ENCODE measurements at places on chromosomes 2 and 18.

- H3K4me3 ChIP-seq, result no peak overlapping the region
- DNase-seq, result no peak
- no peaks in the 10 kb centered on the region for H3K27me3 ChIP-seq
- no peak overlapping the region for H3K27ac ChIP-seq
- H3K4me1 ChIP-seq, result no peaks in the 10 kb centered on the region
- no peaks in the 10 kb centered on the region for H3K36me3 ChIP-seq
These were observed 287.7 kb downstream of the PIK3C3 start for GRCh38 chr18:42242758-42243157.

- H3K27me3 ChIP-seq, result peaks cover 4% of the 10 kb centered on the region
- H3K4me1 ChIP-seq, result no peaks in the 10 kb centered on the region
- H3K27ac ChIP-seq, result no peak overlapping the region
These were observed 79.1 kb downstream of the TWIST2 start for GRCh38 chr2:238926761-238927611.

DNA sequence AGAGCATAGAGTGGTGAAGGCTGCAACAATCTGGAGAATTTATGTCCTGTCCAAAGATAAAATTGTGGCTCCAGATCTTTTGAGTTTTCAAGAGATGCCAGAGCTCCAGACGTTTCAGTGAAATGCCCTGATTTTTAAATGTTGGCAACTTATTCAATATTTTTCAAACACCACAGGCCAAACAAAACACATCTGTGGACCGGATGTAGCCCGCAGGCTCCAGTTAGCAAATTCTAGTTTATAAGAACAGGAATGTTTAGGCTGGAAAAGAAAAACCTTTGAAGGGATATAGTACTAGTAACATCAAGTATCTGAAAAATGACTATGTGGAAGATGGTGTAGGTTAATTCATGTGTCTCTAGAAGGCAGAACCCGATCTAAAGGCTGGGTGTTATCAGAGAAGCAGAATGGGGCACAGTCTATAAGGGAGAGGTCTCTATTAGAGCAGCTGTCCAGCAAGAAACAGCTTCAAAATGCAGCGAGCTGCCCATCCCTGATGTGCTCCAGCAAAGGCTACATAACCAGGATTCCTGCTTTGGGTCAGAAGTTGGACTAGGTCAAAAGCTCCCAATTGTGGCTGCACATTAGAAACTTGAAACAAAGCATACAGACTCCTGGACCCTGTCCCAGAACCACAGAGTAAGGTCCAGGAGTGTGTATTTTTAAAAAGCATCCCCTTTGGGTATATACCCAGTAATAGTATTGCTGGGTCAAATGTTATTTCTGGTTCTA is 105.9 kb downstream of the ANKRD44 start:
- peak overlapping the region; percentile 54 for H3K4me3 ChIP-seq
- H3K27me3 ChIP-seq, result no peaks in the 10 kb centered on the region
- H3K4me1 ChIP-seq, result peaks cover 85% of the 10 kb centered on the region
- no peak for DNase-seq
- H3K36me3 ChIP-seq, result peaks cover 24% of the 10 kb centered on the region

DNA sequence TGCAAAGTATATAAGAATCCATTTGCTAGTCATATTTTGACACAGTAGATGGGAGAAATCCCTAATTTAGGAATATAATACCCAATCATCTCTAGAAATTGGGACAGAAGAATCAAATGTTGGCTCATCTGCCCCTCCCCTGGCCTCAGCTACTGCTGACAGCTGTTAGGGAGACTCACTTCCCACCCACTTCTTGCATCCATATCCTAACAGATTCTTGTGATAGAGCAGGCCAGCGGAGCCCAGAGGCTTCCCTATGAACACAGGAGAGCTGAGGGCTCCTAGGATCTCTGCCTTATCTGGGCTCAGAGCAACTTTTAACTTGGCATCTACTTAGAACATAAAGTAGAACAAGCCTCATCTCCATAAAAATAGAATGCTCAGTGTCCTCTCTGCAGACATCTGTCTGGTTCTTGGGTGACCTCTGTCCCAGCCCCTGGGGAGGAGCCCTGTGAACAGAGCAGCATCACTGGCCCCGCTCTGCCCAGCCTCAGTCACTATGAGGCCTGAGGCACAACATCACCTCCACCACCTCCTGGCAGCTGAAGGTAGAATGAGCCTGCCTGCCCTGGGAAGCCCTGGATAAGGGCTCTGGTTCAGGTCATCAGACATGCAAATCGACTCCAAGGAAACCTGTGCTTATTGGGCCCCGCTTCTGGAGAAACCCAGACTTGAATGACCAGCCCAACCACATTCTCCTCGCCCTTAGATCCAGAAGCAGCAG is 229.7 kb downstream of the ANKRD36B start:
- no peak for DNase-seq
- H3K4me1 ChIP-seq, result no peaks in the 10 kb centered on the region
- H3K4me3 ChIP-seq, result no peak overlapping the region
- no peak overlapping the region for H3K27ac ChIP-seq
- no peaks in the 10 kb centered on the region for H3K36me3 ChIP-seq

DNA sequence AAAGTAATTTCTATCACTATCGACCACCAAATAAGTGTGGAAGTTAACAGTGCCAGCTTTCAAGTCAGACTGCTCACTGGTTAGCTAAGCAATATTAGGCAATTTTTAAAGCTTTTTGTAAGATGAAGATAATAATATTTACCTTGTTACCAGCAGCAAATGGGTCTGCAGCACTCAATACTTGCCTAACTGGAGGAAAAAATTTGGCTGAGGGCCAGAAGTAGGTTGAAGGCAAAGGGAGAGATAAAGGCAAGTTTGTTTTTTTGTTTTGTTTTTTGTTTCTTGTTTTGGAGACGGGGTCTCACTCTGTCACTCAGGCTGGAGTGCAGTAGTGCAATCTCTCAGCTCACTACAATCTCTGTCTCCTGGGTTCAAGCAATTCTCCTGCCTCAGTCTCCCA is 675.9 kb downstream of the DPP10 start:
- H3K27ac ChIP-seq, result no peak overlapping the region
- no peaks in the 10 kb centered on the region for H3K27me3 ChIP-seq
- no peaks in the 10 kb centered on the region for H3K4me1 ChIP-seq
- H3K36me3 ChIP-seq, result no peaks in the 10 kb centered on the region
- no peak overlapping the region for H3K4me3 ChIP-seq
- no peak for DNase-seq

DNA sequence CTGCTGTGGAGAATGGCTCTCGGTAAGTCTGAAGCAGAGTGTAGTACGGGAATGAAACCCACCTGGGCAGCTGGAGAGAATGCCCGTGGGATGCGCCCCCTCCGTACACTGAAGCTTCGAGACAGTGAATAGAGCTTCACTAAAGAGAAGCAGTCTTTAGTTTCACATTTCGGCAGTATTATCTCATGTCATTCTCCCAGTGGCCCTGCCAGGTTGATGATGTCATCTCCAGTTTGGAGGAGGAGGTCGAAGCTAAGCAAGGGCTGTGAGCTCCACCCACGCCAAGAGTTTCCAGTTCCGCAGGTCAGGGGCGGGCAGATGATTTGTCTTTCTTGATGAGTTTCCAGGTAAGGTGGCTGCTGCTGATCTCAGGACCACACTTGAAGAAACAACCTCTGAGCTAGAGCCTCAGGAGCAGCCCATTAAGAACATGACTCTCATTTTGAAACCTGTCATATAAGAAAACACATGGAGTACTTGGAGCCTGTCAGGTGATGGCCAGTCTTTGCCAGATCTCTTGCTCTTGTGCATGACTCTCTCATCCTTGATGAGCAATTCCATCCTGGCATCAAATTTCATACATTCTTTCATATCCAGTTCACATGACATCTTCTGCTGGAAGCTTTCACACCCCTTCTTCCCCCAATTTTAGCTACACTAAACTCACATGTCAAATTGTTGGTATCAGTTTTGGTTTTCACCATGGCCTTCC is 475.0 kb downstream of the RNF144A start:
- DNase-seq, result no peak
- no peak overlapping the region for H3K4me3 ChIP-seq
- no peaks in the 10 kb centered on the region for H3K36me3 ChIP-seq
- H3K27me3 ChIP-seq, result peaks cover 3% of the 10 kb centered on the region
- H3K27ac ChIP-seq, result no peak overlapping the region

DNA sequence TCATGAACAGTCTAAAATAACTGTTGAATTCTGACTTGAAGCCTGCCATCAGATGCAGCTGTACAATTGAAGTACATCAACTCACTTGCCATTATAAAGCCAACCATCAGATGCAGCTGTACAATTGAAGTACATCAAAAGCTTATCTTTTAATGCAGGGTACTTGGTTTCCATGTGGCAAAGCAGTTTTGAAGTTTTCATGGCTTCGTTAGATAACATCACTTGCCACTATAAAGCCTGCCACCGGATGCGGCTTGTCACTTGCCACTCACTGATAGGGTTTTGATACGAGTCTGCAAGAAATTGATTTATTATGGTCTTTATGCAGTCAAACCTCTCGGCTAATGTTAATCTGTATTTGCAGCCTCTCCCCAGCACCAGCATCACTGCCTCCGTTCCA is 1605.8 kb downstream of the SUCLG1 start:
- H3K27ac ChIP-seq, result no peak overlapping the region
- DNase-seq, result no peak
- no peaks in the 10 kb centered on the region for H3K4me1 ChIP-seq
- H3K4me3 ChIP-seq, result no peak overlapping the region
- no peaks in the 10 kb centered on the region for H3K36me3 ChIP-seq

DNA sequence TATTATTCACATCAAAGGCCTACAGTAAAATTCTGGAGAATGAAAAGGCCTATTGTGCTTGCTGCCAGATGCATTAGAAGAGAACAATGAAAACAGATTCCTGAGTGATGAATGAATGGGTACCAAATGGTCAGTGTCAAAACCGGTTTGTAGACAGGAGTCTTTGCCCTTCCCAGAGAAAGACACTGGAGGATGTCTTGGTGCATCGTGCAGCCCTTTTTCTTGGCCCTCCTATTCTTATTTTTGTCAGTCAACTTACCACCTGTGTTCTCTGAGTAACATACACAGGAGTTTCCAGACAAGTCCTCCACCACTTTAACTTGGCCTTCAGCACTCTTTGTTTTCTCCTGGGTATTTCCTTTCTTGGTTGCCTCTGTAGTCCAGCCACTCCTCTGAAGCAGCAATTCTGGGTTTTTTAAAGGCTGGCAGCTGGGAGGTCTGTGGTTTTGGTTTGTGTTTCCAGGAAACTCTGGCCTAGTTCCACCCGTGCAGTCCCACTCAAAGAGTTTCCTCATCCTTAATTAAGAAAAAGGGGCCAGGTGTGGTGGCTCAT is 29.4 kb downstream of the PSTPIP2 start:
- DNase-seq, result peak; percentile 21
- H3K4me1 ChIP-seq, result peaks cover 34% of the 10 kb centered on the region
- H3K27me3 ChIP-seq, result no peaks in the 10 kb centered on the region
- peak overlapping the region; percentile 12 for H3K4me3 ChIP-seq
- peaks cover 15% of the 10 kb centered on the region for H3K36me3 ChIP-seq

GRCh38 chr18:28963481-28963880 is 786.6 kb upstream of the CDH2 start:
- no peaks in the 10 kb centered on the region for H3K27me3 ChIP-seq
- no peak for DNase-seq
- no peaks in the 10 kb centered on the region for H3K4me1 ChIP-seq
- no peak overlapping the region for H3K4me3 ChIP-seq
- H3K27ac ChIP-seq, result no peak overlapping the region

DNA sequence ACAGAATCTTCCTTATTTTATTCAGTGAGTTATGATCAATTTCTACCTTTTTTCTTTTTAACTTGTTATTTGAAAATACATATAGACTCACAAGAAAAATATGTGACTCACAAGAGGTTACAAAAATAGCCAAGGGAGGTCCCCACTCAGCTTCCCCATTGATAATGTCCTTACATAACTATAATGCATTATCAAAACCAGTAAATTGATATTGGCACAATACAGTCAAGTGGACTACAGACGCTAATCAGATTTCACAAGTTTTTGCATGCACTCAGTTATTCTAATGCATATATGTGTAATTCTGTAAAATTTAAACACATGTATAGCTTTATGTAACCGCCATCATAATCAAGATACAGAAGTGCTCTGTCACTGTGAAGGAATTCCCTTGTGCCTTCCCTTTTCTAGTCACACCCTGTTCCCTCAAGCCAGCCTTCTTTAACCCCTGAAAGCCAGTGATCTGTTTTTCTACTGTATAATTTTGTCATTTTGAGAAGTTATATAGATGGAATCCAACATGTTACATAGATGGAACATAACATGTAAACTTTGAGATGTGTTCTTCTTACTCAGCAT is 118.4 kb downstream of the ALMS1 start:
- DNase-seq, result no peak
- peaks cover 6% of the 10 kb centered on the region for H3K36me3 ChIP-seq
- H3K27ac ChIP-seq, result no peak overlapping the region
- H3K4me1 ChIP-seq, result no peaks in the 10 kb centered on the region

- no peak for DNase-seq
- H3K36me3 ChIP-seq, result no peaks in the 10 kb centered on the region
- H3K27me3 ChIP-seq, result no peaks in the 10 kb centered on the region
- no peak overlapping the region for H3K27ac ChIP-seq
These were observed 1497.5 kb downstream of the DPP10 start for GRCh38 chr2:115939902-115940301.

GRCh38 chr2:173652311-173652710 is 297.6 kb downstream of the CDCA7 start:
- H3K27ac ChIP-seq, result no peak overlapping the region
- peaks cover 3% of the 10 kb centered on the region for H3K27me3 ChIP-seq
- H3K4me1 ChIP-seq, result no peaks in the 10 kb centered on the region
- DNase-seq, result no peak
- H3K4me3 ChIP-seq, result no peak overlapping the region
- H3K36me3 ChIP-seq, result no peaks in the 10 kb centered on the region

DNA sequence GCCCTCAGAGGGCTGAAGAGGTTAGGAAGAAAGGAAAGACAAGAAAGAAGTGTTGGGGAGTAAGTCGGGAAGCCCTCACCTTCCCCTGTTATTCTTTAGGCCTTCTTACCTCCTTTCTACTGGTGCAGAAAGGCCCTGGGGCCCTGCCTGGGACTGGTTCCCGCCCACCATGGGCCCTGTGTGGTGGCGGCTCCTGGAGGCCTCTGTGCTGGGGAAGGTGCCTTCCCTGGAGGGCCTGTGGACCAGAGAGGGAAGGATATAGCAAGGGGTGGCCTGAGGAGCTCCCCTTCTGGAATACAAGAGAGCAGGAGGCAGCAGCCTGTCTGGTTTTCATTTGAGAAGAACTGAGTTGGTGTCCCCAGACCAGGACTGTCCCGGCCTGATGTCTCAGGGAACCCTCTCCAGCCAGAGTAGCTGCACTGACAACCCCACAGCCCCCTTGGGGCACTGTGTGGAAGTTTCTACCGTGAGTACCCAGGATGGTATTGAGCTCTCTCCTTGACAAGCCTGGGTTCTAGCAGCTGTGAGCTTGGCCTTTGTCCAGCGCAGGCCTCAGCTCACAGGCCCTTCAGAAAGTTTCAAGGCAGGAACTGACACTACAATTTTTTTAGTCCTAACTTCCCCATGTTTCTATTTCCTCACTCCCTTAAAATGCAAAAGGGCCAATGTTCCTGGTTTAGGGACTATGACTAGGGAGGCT is 47.1 kb downstream of the EFR3B start:
- no peak for DNase-seq
- no peaks in the 10 kb centered on the region for H3K36me3 ChIP-seq
- peaks cover 3% of the 10 kb centered on the region for H3K27me3 ChIP-seq
- no peaks in the 10 kb centered on the region for H3K4me1 ChIP-seq

All from activated T-helper 1 cell treated with anti-CD3 and anti-CD28 coated beads, Interleukin-12 subunit alpha, Interleukin-12 subunit beta, Interleukin-2, Interleukin-4 antibody, amounts not matched to agents 30 ng/mL and 10 ng/mL and 1 ng/mL, durations not matched to agents 14 hours and 24 hours and 36 hours (primary cell).